ENCODE measurements at places on chromosomes 2 and 18.

GRCh38 chr2:236827997-236828396 is 257.7 kb upstream of the COPS8 start:
- DNase-seq, result no peak

- no peak for DNase-seq
Measured at GRCh38 chr2:240374085-240374907, 61.2 kb upstream of the GPC1 start.

DNA sequence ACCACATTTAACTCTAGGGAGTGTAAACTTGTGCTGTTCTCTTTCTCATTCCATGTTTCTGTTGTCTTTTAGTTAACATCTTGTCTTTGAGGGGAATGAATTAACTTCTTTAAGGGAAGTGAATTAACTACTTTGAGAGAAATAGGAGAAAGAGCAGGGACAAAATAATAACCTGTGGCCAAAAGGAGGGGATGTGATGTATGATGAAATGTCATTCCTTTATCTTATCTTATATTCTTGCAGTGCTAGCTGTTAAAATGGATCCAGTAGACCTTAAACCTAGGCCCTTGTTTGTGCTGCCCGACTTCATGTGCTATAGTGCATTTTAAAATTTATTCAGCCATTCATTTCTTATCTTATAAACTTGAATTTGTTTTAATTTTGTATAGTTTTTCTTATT is 18.4 kb downstream of the ABI2 start:
- no peak for DNase-seq

DNA sequence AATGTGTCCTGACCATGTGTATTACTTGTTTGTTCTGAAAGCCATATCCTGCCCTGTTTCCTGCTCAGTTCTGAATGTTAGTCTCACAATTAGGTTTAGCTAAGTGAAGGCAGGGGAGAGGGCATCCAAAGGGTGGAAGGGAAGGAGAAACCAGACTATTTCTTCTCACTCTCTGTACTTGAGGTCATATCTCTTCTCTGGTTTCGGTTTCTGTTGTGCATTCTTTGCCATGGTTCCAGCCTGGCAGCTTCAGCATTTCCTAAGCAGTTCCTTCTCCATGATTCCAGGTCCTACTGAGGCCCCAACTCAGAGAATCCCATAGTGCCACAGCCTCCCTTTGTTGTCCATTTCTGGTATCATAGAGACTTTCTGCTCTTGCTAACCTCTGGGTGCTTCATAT is 40.3 kb upstream of the HNMT start:
- DNase-seq, result no peak

DNA sequence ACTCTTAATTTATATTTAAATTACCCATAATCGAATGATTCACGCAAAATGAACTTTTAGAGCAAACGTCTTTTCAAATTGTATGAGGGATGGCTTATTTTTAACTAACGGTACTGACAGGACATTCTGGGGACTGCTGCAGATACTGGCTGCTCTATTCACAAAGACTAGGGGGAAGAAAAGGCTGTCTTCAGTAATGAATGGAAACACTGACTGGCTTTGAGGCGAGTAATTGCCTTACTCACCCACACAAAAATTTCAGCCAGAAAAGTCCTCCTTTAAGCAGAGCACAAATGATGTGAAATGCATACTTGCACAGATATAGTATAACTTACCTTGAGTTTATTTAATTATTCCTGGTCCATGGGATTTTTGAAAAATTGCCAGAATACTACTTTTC is 852.6 kb downstream of the DPP10 start:
- no peak for DNase-seq

DNA sequence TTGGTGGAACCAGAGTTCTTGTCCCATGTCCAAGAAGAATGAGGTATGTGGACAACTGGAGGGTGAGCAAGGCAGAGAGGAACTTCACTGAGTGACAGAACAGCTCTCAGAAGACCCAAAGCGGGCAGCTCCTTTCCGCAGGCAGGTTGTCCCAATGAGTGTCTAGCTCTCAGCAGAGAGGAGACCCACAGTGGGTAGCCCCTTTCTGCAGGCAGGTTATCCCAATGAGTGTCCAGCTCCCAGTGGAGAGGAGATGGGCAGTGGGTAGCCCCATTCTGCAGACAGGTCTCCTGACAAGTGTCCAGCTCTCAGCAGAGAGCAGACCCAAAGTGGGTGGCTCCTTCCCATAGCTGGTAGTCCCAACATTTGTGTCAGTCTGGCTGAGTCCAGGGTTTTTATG is 69.6 kb downstream of the SRBD1 start:
- DNase-seq, result no peak

GRCh38 chr2:151361674-151362370 is 4.4 kb downstream of the TNFAIP6 start:
- no peak for DNase-seq

DNA sequence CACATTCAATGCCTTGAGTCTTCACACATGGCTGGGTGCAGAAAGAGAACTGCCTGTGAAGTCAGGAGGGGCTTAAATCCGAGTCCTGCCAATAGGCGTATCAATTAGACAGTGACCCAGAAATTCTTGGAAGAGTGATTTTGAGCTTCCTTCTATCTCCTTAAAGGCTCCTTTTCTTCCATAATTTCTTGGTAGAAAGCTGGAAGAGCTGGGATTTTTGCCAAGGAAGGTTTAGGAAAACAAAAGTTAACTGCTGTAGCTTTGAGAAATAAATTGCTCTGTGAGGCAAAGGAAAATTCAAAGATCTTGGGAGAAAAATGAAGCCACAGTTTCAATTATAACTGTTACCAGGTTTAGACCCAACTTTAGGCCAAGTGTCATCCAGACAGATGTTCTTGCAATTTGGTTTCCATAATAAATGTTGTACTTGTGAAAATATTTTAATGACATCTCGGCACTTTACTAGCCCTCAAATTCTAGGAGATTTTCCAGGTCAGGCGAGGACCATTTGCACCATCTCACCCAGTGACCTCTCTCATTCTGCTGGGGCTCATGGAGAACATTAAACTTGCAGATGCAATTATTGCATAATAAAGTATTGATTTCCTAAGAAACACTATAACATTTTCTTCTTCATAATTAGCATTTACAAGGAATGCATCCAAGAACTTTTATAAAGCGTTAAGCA is 329.7 kb upstream of the MEIS1 start:
- DNase-seq, result no peak

- DNase-seq, result no peak
Measured at GRCh38 chr18:56661360-56662062, 10.4 kb downstream of the WDR7 start.

DNA sequence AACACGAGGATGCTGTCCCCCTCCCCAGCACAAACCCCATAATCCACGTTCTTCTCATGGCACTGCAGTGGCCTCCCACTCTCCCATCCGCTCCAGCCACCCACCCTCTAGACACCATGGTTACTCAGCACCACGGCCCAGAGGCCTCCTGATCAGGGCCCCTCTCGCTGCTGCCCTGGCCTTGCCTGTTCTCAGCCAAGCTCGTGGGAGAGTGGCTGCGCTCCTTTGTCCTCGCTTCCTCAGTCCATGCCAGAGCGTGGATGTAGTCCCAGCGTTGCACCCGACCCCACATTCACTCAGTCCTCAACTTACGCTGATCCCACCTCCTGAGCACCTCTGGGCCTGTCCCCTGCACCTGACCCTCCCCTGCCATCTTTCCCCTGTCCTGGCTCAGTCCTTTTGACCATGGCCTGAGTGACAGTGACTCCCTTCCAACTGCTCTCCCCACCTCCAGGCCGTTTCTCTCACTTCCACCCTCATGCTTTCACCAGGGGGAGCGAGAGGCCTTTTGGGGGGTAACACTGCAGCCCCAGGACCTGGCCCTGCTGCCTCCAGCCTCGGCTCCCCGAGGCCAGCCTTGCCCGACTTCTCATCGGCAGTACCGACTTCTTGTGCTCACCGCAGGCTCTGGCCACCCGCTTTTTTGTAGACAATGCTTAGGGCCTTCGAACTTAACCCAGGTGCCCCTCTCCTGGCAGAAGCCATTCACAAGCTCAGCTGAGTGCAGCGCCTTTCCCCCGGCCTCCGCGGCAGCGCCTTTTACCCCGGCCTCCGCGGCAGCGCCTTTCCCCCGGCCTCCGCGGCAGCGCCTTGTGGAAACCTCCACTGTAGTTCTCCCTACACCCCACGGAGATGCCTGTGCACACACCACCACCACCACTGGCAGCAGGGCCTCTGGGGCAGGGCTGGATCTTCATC is 131.4 kb downstream of the CLIP4 start:
- DNase-seq, result no peak

- DNase-seq, result no peak
Measured at GRCh38 chr18:10896851-10897250, 252.5 kb downstream of the PIEZO2 start.

- no peak for DNase-seq
Measured at GRCh38 chr2:138364554-138365162, 136.9 kb upstream of the SPOPL start.

DNA sequence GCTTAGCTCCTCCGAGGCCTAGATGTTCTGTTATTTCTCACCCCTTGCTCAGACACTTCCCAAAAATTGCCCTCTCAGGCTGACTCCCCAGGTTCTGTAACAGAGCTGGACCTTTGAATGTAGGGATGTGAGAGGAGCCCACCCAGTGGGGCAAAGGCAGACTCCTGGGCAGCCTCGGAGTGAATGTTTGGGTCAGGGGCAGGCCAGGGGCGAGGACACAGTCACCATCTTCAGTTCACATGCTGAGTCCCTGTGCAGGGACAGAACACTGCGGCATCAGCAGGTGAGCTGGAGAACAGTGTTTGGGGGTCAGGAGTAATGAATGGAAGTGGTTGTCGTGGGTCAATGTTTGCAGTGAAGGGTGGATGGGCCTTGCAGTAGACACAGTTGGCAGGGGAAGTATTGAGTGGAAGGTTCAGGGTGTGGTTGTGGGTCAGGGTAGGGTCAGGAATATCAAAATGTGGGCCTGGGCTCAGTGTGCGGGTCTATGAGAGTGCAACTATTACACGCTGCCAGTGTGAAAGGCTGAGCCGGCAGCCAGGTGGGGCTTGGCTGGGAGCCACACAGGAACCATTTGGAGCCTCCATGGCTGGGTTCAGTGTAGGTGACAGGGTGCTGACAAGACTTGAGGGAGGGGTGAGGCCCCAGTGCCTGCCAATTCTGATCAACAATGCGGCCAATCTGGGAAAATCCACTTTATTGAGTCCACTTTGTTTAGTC is 4.4 kb downstream of the IHH start:
- DNase-seq, result no peak

GRCh38 chr2:42425697-42426096 is 64.7 kb upstream of the COX7A2L start:
- DNase-seq, result no peak

- no peak for DNase-seq
Measured at GRCh38 chr18:32624182-32624723, 148.6 kb downstream of the KLHL14 start.

- no peak for DNase-seq
Measured at GRCh38 chr2:105812180-105813044, 67.7 kb downstream of the NCK2 start.

DNA sequence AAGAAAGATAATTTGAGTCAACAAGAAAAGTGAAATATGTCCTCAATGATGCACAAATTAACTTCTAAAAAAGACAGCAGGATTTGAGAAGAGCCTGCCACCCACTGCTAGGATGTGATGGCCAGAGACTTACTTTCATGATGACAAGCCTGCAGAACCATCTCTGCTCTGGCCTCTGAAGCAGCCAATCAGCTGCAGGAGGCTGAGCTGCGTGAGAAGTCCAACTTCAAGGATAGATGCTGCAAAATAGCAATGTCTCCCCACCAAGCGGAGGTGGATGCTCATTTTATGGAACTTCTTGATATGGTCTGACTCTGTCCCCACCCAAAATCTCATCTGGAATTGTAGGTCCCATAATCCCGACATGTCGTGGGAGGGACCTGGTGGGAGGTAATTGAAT is 53.1 kb downstream of the CYRIA start:
- DNase-seq, result no peak

All from T-helper 22 cell (primary cell).